ENCODE measurements at places on chromosomes 11 and 22. TPM values are rescaled to one million over a fixed set of nuclear protein-coding genes. Genes with fewer than 3 reads are reported as not detected.

DNA sequence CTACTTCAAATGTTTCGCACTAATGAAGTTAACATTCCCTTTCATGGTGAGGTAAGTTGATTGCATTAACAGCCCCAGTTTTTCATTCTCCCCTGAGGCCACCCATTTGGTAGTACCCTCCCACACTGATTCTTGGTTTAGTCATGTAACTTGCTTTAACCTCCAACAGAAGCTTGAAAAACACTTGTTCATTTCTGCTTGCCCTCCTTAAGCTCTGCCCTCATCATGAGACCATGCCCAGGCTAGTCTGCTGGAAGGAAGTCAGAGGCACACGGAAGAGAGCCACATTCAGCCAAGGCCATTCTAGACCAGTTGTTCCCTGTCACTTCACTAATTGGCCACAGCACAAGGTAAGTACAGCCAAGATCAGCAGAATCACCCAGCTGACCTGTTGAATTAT, 50.7 kb upstream of the CD44 start:
- no peak for DNase-seq

- DNase-seq, result no peak
Observed at GRCh38 chr22:39928536-39929520, 27.9 kb downstream of the GRAP2 start.

GRCh38 chr22:39184586-39185577, 32.4 kb upstream of the CBX7 start:
- no peak for DNase-seq

GRCh38 chr11:59212222-59212621, 505 bp downstream of the MPEG1 start:
- no peak for DNase-seq

GRCh38 chr11:39268176-39268690, 2191.2 kb downstream of the LRRC4C start:
- DNase-seq, result no peak

GRCh38 chr11:78350091-78350645, 67.5 kb downstream of the GAB2 start:
- DNase-seq, result no peak

DNA sequence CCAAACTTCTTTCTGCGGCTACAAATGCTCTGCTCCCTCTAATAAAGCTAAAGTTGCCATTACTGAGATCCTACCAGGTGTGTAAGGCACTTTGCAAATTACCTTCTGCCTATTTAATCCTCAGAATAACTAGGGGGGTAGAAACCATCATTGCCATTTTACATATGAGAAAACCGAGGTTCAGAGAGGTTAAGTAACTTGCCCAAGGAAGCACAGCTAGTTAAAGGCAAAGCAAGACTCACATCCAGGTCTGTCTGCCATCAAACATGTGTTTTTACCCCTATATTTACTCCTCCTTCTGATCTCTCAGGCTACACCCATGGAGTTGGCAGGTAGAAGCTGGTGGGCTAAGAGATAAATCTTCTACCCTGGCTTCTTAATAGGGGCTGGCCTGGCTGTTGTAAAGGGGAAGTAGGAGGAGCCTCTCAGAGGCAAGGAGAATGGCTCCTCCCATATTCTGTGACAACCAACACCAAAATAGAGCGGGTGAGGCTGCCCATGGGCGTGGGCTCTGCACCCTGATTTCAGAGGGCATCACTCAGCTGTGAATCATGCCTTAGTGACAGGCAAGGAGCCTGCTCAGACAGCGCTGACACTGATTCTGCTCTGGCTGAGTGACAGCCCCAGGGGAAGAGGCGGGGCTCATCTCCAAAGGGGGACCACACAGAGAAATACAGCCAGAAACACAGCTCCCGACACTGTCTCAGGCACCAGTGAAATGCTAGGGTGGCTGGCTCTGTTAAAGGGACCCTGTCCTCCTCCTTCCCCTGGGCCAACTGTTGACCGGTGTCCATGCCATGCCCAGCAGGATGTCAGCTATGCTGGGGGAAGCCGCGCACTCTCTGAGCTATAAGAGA, 106.8 kb downstream of the ABTB2 start:
- peak; percentile 46 for DNase-seq

DNA sequence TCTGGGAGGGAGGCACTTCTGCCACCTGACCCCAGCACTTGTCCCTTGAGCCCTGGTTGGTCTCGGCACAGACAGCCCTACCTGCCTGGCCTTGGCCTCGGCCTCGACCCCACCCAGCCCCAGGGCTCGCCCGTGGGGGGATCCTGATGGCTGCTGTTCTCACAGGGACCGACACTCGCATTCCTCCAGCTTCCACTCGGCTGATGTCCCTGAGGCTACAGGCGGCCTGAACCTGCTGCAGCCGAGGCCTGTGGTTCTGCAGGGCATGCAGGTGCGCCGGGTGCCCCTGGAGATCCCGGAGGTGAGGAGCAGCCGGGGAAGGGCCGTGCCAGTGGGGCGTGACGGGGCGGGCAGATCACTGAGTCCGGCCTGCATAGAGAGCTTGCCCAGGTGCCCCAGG, 5.1 kb downstream of the PCNX3 start:
- no peak for DNase-seq

DNA sequence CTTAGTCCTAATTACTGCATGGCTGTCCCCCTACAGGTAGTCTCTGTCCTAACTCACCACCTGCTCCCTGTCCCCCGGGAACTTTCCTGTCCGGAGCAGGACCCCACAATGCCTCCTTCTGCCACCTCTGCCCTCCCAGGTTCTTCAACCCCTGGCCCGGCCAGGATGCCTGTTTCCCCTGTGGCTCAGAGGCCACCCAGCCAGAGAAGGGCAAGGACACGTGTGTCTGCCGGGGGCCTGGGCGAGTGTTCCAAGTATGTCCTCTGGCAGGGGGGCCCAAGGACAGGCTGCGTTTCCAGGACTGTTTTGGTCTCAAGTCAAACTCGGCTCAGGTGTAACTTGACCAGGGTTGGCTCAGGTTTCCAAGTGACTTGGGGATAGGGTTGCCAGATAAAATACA, 63.8 kb downstream of the BTG4 start:
- no peak for DNase-seq

DNA sequence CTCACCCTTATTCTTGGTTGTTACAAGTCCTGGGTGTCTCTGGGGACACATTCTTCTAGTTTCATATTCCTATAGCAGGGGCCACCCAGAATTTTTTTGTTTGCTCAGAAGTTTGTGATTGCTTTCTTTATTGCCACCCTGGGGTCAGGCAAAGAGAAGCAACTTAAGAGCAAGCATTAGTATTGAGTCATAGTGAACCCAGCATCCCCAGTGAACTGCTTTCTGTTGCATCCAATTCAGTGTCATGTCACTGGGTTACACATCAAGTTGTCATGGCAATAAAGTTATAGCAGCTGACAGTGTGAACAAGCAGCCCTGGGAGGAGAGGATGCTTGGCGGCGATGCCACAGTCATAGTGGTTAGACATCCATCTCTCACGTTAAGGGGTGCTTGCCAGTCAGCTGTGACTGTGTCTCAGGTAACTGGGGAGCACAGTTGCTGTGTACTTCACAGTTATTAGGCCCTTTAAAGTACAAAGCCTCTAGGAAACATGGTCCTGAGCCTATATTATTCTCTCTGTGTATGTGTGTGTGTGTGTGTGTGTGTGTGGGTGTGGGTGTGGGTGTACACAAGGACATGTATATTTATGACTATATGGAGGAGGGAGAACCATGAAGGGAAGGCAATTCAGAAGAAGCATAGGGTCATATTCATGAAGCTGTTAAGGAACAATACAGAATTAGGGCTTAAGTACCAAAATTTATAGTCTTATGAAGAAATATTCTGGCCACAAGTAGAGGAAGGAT, 52.5 kb downstream of the TRIM44 start:
- no peak for DNase-seq

DNA sequence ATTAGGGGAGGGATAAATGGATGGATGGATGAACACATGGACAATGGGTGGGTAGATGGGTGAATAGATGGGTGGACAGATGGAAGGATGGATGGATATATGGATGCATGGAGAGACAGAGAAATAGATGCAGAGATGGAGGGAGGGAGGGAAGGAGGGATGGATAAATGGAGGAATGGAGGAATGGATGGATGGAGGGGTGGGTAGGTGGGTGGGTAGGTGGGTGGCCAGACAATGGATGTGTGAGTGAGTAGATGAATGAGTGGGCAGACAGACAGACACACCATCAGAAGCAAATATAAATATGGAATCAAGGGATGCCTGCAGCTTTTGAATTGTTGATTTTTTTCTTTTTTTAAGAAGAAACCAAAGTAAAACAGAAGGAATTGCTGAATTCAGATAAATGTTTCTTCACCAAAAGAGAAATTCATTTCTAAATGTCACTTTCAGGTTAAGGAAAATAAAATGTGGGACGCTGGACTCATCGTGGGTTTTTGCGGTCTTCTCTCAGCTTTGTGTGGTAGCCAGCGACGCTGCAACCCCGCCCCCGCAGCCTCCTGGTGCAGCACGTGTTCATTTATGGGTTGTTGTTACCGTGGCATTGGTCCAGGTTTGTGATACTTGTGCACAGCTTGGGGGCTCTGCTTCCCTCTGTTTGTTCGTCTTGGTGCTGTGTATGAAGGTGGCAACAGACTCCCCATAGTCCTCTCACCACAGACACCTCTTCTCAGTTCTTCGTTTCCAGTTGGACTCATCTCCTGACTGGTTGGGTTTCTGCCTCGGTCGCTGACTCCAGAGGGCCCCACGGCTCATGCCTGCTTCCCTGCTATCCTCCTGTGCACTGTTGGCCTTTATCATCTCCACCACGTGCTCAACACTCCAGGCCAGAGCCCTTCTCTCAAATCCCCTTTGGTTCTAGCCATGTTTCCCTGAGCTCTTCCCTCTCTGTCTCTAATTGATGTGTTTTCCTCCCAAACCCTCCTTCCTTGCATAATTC, 76.4 kb downstream of the CDKN1C start:
- no peak for DNase-seq

- no peak for DNase-seq
Observed at GRCh38 chr11:47723041-47723440, 7.9 kb upstream of the AGBL2 start.

- peak; percentile 41 for DNase-seq
Observed at GRCh38 chr11:35605706-35606105, 12.6 kb upstream of the FJX1 start.

GRCh38 chr11:71931245-71931602, 2.4 kb downstream of the RNF121 start:
- no peak for DNase-seq

Gene IRAG1
- total RNA-seq, result 57.1 TPM

Gene OR10D3
- not detected for total RNA-seq

Gene ZNF280A
- total RNA-seq, result not detected

Gene TTLL12
- total RNA-seq, result 29.8 TPM

Gene OSBP
- 42.6 TPM for total RNA-seq

Gene MPZL3
- 0.46 TPM for total RNA-seq

Gene RASL10A
- 18.6 TPM for total RNA-seq

Gene CEP164
- 42.9 TPM for total RNA-seq

Gene DEUP1
- not detected for total RNA-seq

Gene MUC2
- not detected for total RNA-seq

Gene KCNK4
- total RNA-seq, result 8.7 TPM

Gene MOV10L1
- total RNA-seq, result 3.8 TPM

Gene HORMAD2
- total RNA-seq, result 0.35 TPM

Gene OVOL1
- 0.68 TPM for total RNA-seq

Gene MS4A15
- total RNA-seq, result not detected

Gene FUT4
- total RNA-seq, result 4.3 TPM

Gene OR8G5
- not detected for total RNA-seq

Measured in dorsolateral prefrontal cortex (tissue), 122 donors.